GM12891 (cell line): ENCODE measurements at places on chromosomes 7 and 10.

DNA sequence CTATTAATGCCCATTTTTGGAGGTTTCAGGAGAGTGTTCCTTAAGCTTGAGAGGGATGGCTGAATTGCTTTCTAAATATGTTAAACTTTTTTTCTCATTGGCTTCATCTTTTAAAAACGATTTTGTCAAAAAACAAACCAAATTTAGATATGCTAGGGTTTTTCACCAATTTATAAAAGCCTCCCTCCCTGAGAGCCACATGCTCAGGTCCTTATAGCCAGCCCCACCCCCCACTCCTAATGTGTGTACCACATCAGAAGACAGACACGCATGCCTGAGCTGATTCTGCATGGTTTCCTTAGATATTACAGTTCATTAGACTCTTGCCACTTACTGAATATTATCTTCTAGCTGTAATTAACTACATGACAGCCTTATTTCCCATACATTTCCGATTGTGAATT is 2.0 kb downstream of the CUL1 start:
- no peak for DNase-seq

- no peak for DNase-seq
Measured at GRCh38 chr7:88437132-88437531, 130.4 kb upstream of the STEAP4 start.

- DNase-seq = no peak
Measured at GRCh38 chr7:101560856-101561255, 68.2 kb downstream of the MYL10 start.

- DNase-seq = no peak
Measured at GRCh38 chr7:24971333-24972165, 8.4 kb downstream of the OSBPL3 start.

DNA sequence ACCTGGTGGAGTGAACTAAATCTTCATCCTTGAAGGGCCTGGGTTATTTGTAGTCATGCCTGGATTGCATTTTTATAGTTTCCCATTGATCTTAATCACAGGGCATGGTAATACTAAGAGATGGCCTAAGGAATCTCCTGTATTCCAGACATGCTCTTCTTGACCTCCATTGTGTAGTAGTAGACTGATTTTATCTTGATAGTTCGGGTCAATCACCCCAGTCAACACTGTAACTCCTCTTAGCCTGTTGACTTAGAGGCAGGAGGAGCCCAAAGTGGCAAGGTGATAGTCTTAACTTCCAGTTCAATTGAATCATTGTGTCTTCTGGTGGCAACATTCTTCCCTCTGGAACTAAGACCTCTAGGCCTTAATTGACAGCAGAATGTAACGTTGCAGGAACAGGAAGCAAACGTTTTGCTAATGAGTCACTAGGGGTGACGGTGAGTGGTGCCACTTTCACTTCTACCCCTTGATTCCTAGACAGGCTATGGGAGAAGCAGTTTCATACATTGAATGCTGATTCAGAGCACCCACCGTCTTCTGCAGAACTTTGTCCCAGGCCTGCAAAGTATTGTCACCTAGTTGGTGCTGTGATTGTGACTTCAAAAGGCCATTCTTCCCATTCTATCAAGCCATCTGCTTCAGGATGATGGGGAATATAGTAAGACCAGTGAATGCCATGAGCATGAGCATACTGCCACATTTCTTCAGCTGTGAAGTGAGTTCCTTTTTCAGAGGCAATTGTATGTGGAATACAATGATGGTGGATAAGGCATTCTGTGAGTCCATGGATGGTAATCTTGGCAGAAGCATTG is 24.0 kb upstream of the PAPSS2 start:
- no peak for DNase-seq

DNA sequence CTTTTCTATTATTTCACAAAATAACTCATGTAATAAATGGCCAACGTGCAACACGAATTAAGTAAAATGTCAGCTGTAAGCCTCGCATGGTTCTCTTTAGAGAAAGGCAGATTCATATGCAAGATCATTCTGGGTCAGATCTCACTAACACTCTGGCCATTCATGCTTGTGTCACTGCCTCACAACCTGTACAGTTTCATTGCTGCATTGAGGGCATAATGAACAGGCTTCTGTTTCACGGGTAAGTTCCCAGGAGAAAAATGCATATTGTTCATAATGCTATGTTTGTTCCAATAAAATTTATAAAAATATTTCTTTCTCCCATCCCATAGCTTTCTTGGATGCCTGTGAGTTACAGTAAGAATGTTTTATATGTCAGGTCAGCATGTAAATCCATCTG is 734.0 kb upstream of the ANKRD30A start:
- DNase-seq = no peak

GRCh38 chr10:98030093-98030821 is at the start of gene CRTAC1:
CRTAC1 (minus strand) TSS chr10:98030621; CDS start chr10:98030472, 149 bp downstream.
- DNase-seq = no peak

- no peak for DNase-seq
Measured at GRCh38 chr10:31083765-31084184, 52.1 kb upstream of the ZNF438 start.

DNA sequence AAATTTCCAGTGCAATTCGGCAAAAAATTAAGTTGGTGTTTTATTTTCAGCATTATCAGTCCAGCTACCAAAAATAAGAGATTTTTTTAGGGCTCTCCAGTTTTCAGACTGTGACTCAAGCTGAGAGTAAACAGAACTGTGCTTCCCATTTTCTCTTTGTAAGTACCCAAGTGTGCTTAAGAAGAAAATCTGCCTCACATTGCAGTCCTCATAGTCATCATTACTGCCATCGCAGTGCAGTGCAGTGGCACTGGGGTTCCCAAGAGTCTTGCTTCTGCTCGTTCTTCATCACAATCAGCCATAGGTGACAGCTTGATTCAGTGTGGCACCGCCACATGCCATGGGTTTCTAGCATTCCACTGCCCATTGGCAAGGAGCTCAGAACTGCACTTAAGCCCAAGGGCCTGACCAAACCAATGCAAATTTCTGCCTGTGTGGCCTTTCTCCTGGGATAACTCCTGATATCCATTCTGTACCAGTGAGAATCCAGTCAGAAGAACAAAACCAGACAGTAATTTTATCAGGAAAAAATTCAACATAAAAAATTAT is 25.6 kb upstream of the ERCC6 start:
- DNase-seq = no peak

- no peak for DNase-seq
Measured at GRCh38 chr10:130339911-130340310, 203.7 kb downstream of the GLRX3 start.

GRCh38 chr7:148963583-148964482 is 64.5 kb downstream of the PDIA4 start:
- DNase-seq = no peak

GRCh38 chr10:30758338-30758737 is 128.8 kb upstream of the LYZL2 start:
- no peak for DNase-seq

GRCh38 chr7:1112625-1113547 is 25.0 kb downstream of the GPER1 start:
- no peak for DNase-seq

DNA sequence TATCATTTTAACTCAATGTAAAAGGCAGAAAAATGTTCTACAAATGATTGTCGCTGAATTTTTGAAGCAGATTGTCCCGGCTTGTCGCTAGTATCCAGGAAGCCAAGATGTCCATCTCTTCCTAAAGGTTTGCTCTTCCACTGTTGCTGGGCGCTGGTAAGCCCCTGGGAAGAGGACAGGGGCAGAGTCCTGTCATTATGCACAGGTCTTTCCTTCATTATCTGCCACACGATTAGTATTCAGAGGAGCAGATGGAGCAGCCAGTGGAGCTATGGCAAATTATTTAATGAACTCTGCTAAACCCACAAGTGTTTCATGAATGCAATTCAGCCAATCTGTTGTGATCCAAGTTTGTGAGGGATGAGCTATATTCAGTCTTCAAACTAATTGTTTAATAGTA is 499.1 kb upstream of the NRP1 start:
- no peak for DNase-seq

GRCh38 chr7:27151931-27152815 is at the start of gene HOXA3:
HOXA3 (minus strand) TSS chr7:27152583; CDS start chr7:27110640, 41,943 bp downstream.
- DNase-seq = no peak

- DNase-seq = no peak
Measured at GRCh38 chr7:127770885-127771284, 118.9 kb downstream of the SND1 start.

DNA sequence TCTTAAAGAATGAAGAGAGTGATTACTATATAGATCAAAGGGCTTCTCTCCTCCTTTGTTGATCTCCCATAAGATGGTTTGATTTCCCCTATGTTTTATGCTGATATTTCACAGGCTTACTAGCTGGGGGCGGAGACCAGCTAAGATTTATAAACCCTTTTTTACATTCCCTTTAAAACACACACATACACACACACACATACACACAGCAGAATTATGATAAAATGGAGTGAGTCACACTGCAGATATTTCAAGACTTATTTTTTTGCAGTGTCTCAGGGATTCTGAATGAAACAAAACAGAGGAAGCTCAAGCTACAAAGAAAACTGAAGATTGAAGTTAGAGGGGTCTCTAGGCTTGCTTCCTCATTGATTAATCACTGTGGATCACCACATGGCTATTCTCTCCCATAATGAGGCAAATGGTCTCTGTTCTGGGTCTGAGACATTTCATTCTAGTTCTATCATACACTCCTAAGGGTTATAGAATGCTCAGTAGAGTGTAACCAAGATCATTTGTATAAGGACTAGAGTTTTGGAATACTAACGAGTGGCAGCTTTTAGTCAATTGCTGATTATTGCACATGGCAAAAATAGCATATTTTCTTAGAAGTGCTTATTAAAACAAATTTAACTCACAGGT is 18.6 kb downstream of the INA start:
- DNase-seq = no peak

DNA sequence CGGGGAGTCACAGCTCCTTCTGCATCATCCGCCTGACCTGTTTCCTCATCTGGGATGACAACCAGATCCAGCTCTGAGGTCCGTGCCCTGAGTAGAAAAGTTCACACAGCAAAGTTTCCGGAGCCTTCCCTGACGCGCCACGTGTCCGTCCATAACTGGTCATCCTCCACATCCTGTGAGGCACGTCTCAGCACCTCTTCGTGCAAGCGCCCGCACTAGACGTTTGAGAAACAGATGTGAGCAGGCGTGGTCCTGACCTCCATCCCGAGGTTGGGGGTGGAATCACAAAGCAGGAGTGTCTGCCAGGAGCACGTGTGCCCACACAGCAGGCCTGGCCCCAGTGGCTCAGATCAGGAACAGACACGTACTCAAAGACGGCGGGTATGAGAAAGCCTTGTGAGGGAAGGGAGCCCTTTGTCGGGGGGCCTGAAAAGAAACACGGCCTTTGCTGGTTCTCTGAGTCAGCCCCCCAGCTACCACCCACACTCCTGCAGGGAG is 520.8 kb downstream of the DNAJB6 start:
- no peak for DNase-seq

- no peak for DNase-seq
Measured at GRCh38 chr10:130018265-130018664, 54.2 kb upstream of the EBF3 start.

- no peak for DNase-seq
Measured at GRCh38 chr10:97823734-97824133, 25.9 kb upstream of the GOLGA7B start.

DNA sequence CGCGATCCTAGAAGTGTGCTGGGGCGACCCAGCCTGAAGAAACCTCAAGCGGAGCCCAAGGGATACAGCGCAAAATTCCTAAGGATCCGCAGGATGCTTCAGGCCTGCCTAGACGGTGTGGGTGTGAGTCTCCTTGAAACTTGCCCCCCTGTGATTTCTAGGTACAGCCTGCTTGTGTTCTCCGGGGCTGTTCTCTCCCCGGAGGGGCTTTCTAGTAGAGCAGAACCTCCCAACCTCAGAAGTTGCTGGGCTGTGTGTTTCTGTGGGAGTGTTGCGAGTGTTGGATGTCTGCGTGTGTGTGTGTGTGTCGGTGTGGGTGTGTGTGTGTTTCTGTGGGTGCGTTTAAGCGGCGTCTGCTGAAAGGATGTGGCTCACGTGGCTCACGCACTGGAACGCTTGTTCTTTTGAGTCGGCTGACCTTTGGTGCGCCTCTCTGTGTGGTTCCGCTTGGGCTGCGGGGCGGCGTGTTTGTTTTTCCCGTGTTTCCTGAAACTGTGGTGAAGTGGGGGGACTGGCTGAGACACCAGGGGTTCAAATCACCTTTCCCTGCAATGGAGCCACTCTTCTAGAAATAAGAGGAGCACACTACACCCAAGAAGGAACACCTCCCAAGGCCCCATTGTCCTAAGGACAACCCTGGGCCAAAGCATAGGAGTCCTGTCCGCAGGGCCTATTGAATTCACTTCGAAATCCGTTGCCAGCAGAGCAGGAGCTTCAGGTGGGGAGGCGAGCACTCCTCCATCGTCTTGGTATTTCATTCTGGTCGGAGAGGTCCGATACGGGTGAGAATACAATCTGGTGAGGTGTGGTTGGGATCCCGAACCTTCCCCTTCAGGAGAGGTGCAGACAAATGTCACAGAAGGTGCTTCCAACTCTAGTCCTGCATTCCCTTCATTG is 25.1 kb upstream of the ZNF273 start:
- DNase-seq = no peak

DNA sequence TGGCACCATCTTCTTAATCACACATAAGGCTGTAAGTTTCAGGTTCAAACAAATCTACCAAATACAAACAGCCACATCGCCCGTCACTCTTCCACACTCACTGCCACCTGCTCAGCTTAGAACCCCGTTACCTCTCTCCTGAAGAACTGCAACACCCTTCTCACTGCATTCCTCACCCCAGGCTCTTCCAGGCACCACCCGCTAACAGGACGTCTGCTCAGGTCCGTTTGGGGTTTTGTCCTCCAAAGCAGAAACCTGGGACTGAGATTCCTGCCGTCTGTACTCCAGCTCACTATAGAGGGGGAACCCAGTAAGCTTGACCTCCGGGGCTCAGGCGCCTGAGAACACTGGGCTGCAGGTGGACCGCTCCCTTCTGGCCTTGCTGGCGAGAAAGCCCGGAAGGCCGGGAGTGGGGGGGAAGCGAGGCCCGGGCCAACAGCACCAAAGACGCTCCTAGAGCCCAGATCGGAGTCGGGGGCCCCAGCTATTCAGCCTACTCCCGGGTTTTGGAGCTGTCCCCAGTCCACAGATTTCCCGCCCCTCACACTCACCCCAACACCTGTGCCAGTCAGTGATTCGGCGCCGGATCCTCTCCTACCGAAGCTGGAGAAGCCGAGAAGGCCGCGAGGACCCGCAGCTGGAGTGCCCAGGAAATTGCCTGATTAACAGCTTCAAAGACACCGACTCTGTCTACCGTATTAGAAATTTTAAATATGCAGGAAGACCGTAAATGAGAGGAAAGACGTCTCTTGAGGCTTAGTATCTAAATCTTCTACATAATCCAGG is at the start of gene AP3M1:
TSS of gene AP3M1 (minus strand) at position 625 of the 786 bp plus-strand sequence. CDS start 12,449 bp downstream, outside the sequence.
- peak; percentile 67 for DNase-seq

DNA sequence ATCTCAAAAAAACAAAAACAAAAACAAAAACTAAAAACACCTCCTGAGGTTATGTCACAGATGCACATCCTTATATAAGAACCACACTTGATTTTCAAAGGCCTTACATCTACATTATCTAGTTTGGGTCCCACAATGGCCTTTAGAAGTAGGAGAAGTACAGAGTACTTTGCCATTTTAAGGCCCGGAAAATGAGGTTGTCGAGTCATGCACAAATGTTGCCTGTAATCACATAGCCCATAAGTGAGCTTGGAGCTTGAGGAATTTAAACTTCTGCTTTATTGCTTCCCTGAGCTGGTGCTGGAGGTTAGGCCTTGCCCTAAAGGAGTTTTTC is 9.7 kb upstream of the MKRN1 start:
- no peak for DNase-seq

GRCh38 chr10:28179006-28179742 is 123.7 kb downstream of the MPP7 start:
- DNase-seq = peak; percentile 15

- no peak for DNase-seq
Measured at GRCh38 chr7:20310963-20311742, 19.5 kb upstream of the ITGB8 start.

GRCh38 chr10:60652628-60653027 is 125.7 kb upstream of the CDK1 start:
- no peak for DNase-seq
